ENCODE measurements at places on chromosomes 2 and 18.

DNA sequence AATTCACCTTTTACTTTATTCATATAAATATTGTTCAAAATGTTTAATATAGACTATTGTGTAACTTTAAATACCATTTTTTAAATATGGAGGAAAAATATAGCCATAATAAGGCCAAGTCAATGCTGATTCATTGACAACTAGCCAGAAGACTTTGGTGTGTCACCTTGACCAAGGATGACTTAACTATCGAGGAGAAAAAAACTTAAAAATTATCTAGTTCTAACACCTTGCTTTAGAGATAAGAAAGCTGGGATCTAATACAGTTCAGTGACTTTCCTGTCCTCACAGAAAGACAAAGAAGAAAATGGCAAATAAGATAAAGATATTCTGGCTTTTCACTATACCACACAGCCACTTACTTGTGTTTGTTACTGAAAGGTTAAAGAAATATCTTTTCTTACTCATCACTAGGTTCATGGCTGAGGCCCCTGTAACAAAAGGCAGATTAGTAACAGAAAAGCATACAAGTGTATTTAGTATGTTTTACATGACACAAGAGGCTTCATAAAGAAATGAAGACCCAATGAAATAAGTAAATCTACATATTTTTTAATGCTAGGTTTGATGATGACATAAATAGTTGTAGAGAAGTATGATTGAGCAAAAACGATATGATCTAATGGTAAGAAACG lies 65.9 kb upstream of the LRRTM1 start:
- no peak for DNase-seq

- DNase-seq = no peak
Observed at GRCh38 chr2:219626540-219626939, 890 bp upstream of the SLC4A3 start.

DNA sequence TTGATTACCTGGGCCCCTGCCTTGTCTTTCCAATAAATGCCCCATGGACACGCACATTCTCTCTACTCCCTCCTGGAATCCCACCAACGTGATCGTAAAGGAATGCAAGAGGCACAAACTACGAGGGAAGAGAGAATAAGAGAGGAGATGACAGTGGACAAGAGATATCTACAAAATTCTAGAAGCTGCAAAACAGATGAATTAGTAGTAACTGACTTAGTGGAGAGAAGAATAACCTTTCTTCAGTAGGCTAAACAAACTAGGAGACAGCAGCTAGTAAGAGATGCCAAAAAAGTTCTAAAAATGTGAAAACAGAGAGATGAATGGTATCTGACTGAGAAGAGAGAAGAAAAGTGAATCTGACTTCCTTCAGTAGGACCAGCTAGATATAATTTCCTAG lies 43.5 kb upstream of the MYCN start:
- no peak for DNase-seq

DNA sequence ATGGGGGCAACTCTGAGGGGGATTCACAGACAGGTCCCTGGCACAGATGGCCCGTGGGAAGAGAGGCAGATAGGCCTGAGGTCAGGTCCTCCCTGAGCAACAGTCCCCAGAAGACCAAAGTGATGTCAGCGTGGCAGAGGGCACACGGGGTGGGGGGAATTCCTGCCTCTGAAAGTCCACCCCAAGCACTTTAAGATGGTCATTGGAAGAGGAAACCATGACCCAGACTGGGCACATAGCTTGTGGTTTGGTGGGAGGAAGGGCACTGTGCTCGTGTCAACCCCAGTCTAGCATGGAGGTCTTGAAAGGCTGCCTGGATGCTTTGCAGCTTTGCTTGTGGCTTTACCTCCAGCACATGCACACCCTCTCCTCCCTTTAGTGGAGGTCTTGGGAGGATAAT lies 38.0 kb upstream of the SIX2 start:
- DNase-seq = no peak

- peak; percentile 95 for DNase-seq
Observed at GRCh38 chr2:104853534-104854497, at the start of gene POU3F3. POU3F3 (plus strand) TSS chr2:104854115; CDS start chr2:104855511, 1,396 bp downstream.

GRCh38 chr2:47639467-47639866 lies 143.5 kb upstream of the MSH6 start:
- no peak for DNase-seq

DNA sequence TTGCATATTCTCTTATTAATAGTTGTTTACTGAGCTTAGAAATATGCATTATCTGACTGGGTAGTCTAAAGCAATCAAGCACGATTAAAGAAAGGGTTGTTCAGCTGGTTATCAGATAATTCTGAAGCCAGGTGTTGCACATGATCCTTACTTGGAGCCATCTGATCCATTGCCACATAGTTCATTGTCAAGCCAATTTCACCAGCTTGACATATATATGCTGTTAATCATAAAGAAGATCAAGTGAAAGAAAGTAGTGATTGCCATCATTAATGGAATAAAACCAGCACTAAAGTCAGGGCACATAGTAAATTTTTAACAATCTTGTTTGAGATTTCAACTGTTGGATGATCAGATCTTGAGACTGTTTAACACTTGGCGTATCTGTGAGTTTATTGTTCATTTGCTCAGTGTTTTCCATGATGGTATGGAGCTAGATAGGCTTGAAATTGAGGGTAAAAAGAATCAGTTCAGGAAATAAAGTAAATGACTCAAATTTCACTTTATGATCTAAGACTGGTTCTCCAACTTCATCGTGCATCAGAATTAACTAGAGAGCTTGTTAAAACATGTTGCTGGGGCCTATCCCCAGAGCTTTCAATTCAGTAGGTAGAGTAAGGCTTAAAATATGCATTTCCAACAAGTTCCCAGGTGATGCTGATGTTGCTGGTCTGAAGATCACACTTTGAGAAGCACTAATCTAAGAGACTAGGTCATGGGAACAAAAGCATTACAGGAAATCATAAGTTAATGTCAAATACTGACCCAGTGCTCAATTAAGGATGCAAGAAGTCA lies 539.6 kb downstream of the SATB2 start:
- DNase-seq = no peak
